ENCODE measurements at places on chromosomes 5 and 9.
A peak's percentile ranks its signal among the peaks of the same experiment; 100 is the strongest.

- peak; percentile 76 for DNase-seq
These were observed 8.0 kb downstream of the B4GALT1 start for GRCh38 chr9:33158843-33159776.

DNA sequence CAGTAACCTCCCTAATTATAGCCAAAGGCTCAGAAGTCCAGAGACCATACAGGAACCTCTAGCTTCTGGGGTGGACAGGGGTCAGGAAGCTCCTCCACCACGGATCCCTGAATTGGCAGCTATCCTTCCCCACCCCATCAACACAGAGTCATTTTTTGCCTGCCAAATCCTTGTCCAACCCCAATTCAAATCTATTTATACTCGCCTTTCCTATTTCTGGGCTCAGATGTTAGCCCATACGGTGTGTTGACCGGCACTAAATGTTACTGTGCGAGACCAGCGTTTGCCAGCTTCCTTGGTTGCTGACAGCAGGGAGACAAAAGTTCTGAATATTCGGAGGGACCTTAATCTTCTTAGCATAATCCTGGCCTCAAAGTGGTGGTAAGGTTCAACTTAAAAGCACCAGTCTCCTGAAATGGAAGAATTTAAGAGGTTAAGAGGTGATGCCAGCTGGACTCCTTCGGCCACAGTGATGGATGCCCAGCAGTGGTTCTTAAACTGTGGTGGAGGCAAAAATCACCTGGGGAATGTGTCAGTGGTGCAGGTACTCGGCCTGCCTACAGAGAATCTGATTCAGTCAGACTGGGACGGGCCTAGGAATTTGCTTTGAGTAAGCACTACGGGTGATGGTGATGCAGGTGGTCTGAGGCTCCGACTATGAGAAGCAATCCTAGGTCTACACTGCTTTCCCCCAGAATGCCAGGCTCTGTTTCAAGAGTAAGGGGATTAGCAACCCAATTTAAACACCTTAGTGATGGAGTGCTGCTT lies 204.8 kb upstream of the MEF2C start:
- no peak for DNase-seq

GRCh38 chr9:36935768-36936497 lies 98.1 kb downstream of the PAX5 start:
- DNase-seq, result no peak

DNA sequence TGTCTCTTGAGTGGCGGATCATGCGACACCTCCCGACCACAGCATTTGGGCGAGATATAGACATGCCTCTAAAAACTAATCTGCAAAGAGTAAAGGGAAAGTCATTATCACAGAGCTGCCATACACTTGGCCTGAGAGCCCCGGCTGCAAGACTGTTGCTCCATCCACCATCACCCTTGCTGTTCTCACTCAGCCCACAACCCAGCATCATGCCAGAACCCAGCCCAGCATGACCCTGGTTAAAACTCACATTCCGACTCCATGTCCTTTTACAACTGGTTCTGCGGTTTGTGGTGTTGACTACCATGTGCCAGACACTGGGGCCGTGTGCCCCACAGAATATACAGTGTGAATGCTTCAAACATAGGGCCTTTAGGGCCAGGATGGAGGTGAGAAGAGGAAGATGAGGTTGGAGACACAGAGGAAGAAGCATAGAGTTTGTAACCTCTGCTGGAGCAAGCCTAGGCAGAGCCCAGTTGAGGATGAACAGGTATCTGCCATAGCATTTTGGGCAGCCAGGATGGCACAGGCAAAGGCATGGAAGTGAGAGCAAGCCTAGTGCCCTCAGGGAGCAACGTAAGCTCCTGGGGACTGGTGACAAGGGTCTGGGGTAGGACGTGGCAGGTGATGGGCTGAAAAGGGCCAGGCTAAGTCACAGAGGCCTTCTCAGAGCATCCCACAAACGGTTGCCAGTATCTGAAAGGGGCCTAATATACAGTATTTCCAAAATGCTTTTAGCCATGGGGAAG lies 37.5 kb upstream of the SMU1 start:
- DNase-seq, result no peak

GRCh38 chr5:88770276-88771257 lies 112.4 kb downstream of the MEF2C start:
- DNase-seq, result no peak

DNA sequence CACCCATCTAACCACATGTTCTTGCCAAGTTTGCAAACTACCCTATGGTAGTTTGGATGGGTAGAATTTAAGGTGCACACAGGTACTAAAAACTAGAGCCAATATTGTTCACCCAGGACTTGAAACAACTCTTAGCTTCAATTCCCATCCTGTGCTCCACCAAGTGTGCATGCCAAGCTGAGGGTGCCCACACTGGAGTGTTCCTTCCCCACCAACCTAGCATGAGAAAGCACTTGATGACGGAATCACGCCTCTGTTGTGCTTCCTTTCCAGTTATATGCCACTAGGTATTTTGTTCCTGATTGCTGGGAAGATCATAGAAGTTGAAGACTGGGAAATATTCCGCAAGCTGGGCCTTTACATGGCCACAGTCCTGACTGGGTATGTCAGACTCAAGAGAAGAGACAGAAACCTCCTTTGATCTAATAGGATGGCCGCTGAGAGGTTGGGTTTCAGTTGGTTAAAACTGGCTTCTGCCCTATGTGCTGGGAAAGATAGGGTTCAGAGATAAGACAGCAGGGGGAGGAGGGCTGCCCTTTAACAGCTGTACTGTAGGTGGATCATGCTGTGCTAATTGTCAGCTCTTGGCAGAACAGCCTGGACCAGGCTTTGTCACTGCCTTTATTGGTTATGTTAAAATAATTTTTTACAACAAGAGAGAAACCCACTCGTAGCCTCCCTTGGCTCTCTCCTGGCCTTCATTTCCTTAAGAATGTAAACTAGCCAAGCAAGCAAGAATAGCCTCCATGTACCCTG lies 83.5 kb downstream of the SLC1A1 start:
- no peak for DNase-seq

GRCh38 chr9:135422341-135422944 lies 57.1 kb upstream of the PPP1R26 start:
- DNase-seq, result no peak

DNA sequence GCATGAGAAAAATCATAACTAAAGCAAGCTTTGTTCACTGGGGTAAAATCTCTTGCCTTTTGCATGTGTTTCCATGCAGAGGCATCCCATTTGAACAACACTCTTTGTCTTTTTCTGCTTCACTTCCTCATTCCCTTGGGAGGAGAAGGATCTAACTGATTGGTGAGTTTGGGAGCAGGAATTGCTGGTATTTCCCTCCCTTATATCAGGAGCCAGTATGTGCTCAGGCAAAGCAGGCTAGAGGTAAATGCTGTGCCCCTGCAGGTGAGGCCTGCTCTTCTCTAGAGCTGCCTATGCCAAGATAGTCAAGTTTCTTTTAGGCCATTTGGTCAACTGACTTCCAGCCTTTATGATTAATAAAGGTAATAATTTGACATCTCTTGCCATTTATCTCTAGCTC lies 179.9 kb downstream of the COX7C start:
- peak; percentile 6 for DNase-seq
